ENCODE measurements at places on chromosomes 3 and 15.

GRCh38 chr3:99969136-99969535 lies 145.2 kb downstream of the FILIP1L start:
- no peak for DNase-seq

GRCh38 chr3:190101320-190102011 lies 19.2 kb downstream of the P3H2 start:
- no peak for DNase-seq

DNA sequence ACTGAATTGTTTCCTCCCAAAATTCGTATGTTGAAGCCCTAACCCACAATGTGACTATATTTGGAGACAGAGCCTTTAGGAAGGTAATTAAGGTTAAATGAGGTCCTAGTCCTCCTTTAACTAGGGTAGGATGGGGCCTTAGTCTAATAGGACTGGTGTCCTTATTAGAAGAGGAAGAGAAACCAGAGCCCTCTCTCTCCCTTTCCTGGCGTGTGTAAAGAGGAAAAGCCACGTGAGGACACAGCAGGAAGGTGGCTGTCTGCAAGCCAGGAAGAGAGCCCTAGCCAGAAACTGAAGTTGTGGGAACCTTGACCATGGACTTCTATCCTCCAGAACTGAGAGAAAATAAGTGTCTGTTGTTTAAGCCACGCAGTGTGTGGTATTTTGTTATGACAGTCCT lies 94.3 kb downstream of the OXNAD1 start:
- DNase-seq: no peak

DNA sequence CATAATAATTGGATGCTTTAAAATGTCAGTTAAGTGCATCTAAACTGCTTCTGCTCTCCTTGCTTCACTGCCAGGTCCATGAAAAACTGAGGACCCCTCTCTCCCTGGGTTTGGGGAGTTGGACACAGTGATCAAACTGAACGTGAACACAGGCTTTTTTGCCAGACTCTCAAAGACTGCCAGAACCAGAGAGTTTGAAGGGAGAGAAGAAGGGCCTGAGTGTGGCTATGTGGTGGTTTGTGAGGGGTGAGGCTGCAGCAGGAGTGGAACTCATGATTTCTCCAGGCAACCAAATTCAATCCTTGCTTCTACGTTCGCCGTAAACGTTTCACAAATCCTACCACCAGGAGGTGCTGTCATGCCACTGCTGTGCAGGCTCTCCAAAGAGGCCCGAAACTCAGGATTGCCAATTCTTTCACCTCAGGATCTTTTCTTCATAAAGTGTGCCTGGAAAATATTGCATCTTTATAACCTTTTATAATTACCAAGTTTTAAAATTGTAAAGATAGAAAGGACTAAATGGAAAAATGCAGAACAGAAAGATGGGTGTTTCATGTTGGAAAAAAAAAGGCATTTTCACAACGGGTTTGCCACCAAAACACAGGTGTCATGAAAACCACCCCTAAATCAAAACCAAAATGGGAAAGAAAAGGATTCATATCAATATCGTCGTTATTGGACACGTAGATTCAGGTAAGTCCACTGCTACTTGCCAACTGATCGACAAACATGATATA lies 19.7 kb downstream of the TM4SF4 start:
- no peak for DNase-seq

GRCh38 chr3:66299891-66300290 lies 79.1 kb downstream of the SLC25A26 start:
- no peak for DNase-seq

- no peak for DNase-seq
Measured at GRCh38 chr3:129587566-129588210, 18.8 kb downstream of the PLXND1 start.

- DNase-seq: no peak
Measured at GRCh38 chr15:25582886-25583285, 144.1 kb upstream of the UBE3A start.
